Dermis microvascular lymphatic vessel endothelial cell (primary cell): ENCODE measurements at places on chromosomes 12 and 14. TPM values are rescaled to one million over a fixed set of nuclear protein-coding genes. Genes with fewer than 3 reads are reported as not detected.

DNA sequence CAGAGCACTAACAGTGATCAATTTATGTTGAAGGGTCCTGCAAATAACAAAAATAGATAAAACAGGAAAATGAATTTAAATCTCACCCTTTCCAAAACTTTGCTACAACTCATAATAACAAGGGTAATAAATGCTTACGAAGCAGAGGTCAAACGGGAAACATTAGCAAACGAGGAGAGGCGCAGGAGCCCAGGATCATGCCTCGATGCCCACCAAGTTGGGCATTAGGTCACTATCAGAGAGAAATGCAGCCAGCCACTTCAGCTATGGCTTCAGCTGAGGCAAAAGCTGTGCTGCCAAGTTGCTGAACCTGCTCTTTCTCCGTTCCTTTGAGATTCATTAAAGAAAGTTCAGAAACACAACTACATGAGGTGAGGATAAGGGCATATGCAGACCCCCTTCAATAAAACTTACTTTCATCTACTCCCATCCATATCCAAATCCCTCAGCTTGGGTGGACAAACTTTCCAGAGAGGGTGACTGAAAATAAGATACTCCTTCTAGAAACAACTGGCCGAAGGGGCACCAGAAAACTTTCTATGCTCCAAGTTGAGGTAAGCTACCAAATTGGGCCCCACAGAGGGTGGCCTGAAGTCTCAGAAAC, 7.9 kb downstream of the NKX2-1 start:
- no peak for DNase-seq

DNA sequence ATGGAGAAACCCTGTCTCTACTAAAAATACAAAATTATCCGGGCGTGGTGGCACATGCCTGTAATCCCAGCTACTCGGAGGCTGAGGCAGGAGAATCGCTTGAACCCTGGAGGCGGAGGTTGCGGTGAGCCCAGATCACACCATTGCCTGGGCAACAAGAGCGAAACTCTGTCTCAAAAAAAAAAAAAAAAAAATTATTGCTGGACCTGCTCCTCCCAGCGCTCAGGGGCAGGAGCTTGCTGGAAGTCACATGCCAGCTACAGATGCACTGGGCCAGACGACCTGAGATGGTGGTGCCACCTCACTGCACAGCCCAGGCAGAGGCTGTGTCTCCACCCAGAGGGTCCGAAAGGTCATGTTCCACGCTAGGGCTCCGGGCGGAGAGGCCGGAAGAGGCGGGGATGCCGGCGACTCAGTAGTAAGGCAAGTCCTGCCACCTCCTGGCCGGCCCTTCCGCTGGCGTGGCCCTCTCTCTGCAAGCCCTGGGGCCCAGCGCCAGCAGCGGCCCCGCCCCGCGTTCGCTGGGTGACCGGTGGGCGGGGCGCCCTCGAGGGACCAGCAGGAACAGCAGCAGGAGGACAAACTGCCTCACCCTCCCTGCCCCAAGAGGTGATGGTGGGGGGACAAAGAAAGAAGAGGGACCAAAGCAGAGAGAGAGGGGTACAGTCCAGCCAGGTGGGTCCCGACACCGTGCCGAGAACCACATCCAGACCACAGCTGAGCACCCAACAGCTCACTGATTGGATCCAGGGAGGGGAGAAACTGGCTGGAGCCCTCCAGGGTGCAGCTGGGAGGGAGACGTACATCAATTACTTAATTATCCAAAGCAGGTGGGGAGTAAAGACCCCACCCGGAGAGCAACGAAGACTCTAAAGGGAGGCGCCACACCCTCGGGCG, 3.6 kb upstream of the RHOF start:
- DNase-seq, result peak; percentile 73

The GRIP1 gene
- total RNA-seq, result under 0.01 and 0.13 TPM in 2 replicates

- DNase-seq, result peak; percentile 91
Measured at GRCh38 chr12:88299567-88300101, 157.5 kb downstream of the TMTC3 start.

- no peak for DNase-seq
Measured at GRCh38 chr12:65014504-65015271, 106.4 kb downstream of the WIF1 start.

The DNAH10 gene
- total RNA-seq, result under 0.01 TPM in 2 replicates

The LRTM2 gene
- not detected in 2 replicates for total RNA-seq

The CLEC9A gene
- not detected in 2 replicates for total RNA-seq

The HSPB8 gene
- total RNA-seq, result 2.1 and 2.8 TPM in 2 replicates

DNA sequence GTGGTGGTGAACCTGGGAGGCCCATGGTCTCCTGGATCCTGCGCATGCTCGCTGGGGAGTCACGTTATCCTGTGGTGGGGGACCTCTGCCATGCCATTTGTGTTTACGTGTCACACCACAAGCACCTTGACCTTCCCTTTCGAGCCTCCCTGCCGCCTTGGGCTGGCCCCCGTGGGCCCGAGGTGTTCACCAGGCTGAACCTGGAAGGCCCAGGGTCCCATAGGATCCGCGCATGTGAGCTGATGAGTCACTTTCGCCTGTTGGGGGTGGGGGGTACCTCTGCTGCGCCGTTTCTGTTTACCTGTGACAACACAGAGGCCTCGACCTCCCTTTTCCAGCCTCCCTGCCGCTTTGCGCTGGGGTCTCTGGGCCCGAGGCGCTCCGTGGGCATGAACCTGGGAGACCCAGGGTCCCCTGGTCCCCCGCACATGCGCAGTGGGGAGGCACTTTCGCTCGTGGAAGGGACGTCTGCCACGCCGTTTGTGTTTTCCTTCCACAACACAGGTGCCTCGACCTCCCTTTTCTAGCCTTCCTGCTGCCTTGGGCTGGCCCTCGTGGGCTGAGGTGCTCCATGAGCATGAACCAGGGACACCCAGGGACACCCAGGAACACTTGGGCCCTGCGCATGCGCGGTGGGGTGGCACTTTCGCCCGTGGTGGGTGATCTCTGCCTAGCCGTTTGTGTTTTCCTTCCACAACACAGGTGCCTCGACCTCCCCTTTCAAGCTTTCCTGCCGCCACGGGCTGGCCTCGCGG, 334.1 kb downstream of the ALG10 start:
- no peak for DNase-seq

DNA sequence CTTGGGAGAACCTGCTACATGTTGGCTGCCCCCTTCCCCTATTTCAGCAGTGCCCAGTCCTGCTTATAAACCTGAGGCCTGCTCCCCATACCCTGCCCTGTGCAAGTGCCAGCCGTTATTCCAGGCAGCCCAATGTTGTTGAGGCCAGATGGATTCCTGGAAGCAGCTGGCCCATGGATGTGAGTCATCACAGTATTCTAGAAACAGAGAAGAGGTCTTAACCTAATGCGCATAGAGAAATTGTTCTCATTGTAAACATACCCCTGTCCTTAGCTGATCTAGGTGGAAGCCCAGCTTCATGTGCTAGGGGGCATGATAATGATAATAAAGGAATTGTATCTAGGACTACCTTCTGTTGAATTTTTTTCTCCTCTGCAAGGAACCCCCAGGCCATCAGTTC, 69.7 kb downstream of the TSPAN11 start:
- peak; percentile 93 for DNase-seq

GRCh38 chr14:100887728-100888335, 15.7 kb downstream of the RTL1 start:
- no peak for DNase-seq

DNA sequence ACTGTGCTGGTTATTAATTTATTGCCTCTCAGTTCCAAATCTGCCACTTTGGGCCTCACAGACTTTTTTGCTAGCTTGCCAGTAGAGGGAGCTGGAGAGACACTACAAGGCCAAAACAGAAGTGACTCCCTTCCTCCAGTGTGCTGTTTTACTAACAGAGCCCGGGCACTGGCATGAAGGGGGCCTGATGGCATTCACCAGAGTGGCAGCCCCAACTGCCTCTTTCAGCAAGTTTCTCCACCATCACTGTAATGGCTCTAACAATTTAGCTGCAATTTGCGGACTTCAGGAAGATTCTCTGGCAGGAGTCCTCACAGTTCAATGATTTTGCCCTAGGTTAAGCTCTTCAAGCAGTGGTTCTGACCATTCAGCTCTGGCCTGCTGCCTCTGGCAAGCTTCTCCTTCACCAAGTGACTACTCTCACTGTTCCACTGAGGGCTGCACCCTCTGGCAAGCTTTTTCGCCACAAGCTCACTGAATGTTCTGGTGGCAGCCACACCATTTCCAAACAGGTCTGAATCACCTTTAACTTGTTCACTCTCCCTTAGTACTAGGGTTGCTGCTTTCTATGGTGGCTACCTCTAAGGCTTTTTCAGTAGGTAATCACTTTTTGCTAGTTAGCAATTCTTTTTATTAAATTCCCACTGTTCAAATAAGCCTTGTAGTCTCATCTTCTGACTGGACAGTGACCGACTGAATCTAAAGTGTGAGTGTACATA, 104.9 kb downstream of the ZC3H14 start:
- DNase-seq, result peak; percentile 61

DNA sequence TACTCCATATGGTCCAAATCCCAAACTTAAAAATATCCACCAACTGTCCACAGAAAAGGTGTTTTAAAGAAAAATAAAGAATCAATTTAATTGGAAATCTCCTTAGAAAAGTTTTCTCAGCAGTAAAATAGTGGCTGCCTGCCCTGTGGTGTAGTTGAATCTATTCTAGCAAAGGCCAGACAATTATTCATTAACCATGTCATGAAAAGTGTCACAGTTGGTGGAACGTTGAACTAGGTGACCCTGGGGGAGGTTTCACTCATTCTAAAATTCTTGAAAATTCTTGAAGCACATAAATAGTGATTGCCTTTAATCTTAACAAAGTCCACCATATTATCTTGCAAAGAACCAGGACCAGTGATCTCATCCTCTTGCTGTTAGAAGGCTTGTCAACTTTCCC, 78.4 kb upstream of the GZMB start:
- no peak for DNase-seq
